ENCODE measurements at places on chromosomes 7 and 10. TPM values are rescaled to one million over a fixed set of nuclear protein-coding genes. Genes with fewer than 3 reads are reported as not detected.
A peak's percentile ranks its signal among the peaks of the same experiment; 100 is the strongest.

DNA sequence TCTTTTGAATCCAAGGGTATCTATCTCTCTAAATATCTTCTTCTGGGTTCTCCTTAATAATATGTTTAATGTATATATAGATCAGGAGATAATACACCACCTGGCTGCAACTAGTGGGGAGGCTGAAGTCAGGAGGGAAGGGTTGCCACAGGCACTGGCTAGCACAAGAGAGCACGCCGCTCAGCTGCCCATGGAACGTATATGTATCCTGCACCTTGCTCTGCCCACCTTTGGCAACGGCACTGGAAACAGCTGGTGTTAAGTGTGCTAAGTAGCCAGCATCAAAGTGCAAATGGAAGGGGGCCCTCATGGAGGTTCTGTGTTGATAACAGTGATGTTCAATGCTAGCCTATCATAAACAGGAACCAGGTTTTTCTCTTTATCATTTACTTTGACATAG, 49.8 kb upstream of the FAM133B start:
- H3K27me3 ChIP-seq: no peaks in the 10 kb centered on the region
- peaks cover 19% of the 10 kb centered on the region for H3K36me3 ChIP-seq
- H3K4me1 ChIP-seq: peaks cover 96% of the 10 kb centered on the region
- peak overlapping the region; percentile 67 for H3K4me3 ChIP-seq
- peak overlapping the region; percentile 92 for H3K27ac ChIP-seq
- DNase-seq: no peak

The TBL2 gene
- 27.7 TPM for total RNA-seq

The RNF32 gene
- 4.2 TPM for total RNA-seq

DNA sequence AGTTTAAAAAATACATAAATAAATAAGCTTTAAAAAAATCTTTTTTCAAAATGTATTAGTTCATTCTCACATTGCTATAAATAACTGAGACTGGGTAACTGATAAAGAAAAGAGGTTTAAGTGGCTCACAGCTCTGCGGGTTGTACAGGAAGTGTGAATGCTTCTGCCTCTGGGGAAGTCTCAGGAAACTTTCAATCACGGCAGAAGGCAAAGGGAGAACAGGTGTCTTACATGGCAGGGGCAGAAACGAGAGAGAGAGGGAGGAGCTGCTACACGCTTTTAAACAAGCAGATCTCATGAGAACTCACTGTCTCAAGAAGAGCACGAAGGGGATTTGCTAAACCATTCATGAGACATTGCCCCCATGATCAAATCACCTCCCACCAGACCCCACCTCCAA, 114.6 kb downstream of the DNAJC1 start:
- H3K27ac ChIP-seq: no peak overlapping the region
- H3K4me3 ChIP-seq: peak overlapping the region; percentile 9
- peaks cover 21% of the 10 kb centered on the region for H3K4me1 ChIP-seq
- H3K27me3 ChIP-seq: no peaks in the 10 kb centered on the region
- peak; percentile 2 for DNase-seq

- H3K4me1 ChIP-seq: no peaks in the 10 kb centered on the region
- no peaks in the 10 kb centered on the region for H3K36me3 ChIP-seq
- no peak overlapping the region for H3K27ac ChIP-seq
- DNase-seq: no peak
Observed at GRCh38 chr7:71817916-71818315, 594.2 kb downstream of the CALN1 start.

GRCh38 chr10:21529032-21529910, 3.8 kb upstream of the SKIDA1 start:
- peaks cover 14% of the 10 kb centered on the region for H3K27me3 ChIP-seq
- no peak overlapping the region for H3K4me3 ChIP-seq
- H3K27ac ChIP-seq: no peak overlapping the region
- peaks cover 5% of the 10 kb centered on the region for H3K36me3 ChIP-seq

- H3K4me3 ChIP-seq: peak overlapping the region; percentile 78
- peaks cover 22% of the 10 kb centered on the region for H3K4me1 ChIP-seq
- DNase-seq: no peak
- peaks cover 50% of the 10 kb centered on the region for H3K27me3 ChIP-seq
- peaks cover 2% of the 10 kb centered on the region for H3K36me3 ChIP-seq
Observed at GRCh38 chr7:20798694-20799121, 12.0 kb upstream of the SP8 start.

DNA sequence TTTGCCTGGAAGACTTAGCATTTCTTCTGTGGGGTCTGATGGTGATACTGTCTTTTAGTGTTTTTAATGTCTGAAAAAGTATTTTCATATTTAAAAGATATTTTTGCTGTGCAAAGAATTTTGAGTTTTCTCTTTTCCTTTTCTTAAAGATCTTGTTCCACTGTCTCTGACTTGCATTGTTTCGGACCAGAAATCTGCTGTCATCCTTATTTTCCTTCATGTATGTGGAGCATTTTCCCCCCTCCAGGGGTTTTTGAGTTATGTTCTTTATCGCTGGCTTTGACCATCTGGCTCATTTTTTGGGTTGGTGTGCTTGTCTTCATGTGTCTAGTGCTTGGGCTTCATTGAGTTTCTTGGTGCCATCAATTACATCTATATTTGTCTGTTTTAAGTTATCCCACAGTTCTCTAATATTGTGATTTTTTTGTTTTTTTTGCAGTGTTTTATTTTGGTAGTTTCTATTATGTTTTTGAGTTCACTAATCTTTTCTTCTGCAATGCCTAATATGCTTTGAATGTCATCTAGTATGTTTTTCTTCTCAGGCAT, 119.9 kb downstream of the MGMT start:
- no peak overlapping the region for H3K27ac ChIP-seq
- no peaks in the 10 kb centered on the region for H3K27me3 ChIP-seq
- H3K4me1 ChIP-seq: no peaks in the 10 kb centered on the region
- H3K36me3 ChIP-seq: peaks cover 37% of the 10 kb centered on the region
- no peak overlapping the region for H3K4me3 ChIP-seq

- no peak overlapping the region for H3K27ac ChIP-seq
- H3K36me3 ChIP-seq: no peaks in the 10 kb centered on the region
- no peak for DNase-seq
- H3K4me3 ChIP-seq: no peak overlapping the region
- peaks cover 31% of the 10 kb centered on the region for H3K27me3 ChIP-seq
Observed at GRCh38 chr7:132075515-132075914, 500.8 kb downstream of the PLXNA4 start.

- peaks cover 9% of the 10 kb centered on the region for H3K4me1 ChIP-seq
- H3K27me3 ChIP-seq: peaks cover 15% of the 10 kb centered on the region
- H3K36me3 ChIP-seq: no peaks in the 10 kb centered on the region
- no peak overlapping the region for H3K4me3 ChIP-seq
- no peak overlapping the region for H3K27ac ChIP-seq
- no peak for DNase-seq
Observed at GRCh38 chr10:3046210-3046779, 21.1 kb upstream of the PFKP start.

- no peak overlapping the region for H3K27ac ChIP-seq
- DNase-seq: no peak
- no peak overlapping the region for H3K4me3 ChIP-seq
- H3K27me3 ChIP-seq: no peaks in the 10 kb centered on the region
- no peaks in the 10 kb centered on the region for H3K36me3 ChIP-seq
- no peaks in the 10 kb centered on the region for H3K4me1 ChIP-seq
Observed at GRCh38 chr7:115683093-115683492, 347.5 kb downstream of the TFEC start.

DNA sequence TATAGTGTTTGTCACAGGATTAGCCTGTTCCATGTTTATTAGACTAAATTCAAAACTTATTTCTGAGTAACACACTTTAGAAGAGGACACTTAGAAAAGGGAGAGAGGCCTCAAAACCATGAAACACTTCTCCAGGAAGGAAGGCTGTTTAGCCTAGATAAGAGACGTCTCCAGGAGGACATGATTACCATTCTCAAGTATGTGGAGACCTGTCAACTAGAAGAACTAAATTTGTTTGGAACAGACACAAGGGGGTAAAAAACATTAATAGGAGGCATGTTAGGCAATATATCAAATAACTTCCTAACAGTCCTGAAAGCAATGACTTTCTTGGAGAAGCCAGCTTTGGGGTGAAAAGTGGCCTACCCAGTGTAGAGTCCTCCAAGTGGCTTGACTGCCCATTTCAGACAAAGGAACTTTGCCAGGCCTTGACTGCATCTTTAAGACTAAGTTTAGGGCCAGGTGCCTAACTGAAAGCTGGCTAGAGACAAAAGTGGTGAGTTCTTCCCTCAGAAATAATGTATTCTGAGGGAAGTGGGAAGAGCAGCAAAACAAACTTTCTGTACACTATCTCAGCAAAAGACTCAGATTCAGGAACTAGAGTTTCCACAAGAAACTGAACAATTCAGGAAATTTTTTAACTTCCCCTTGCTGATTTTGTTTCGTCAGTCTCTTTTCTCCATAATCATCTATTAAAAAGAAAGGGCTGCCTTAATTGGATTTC, 11.8 kb downstream of the NCOA4 start:
- H3K4me1 ChIP-seq: peaks cover 69% of the 10 kb centered on the region
- peak overlapping the region; percentile 94 for H3K27ac ChIP-seq
- peaks cover 15% of the 10 kb centered on the region for H3K36me3 ChIP-seq

- H3K4me1 ChIP-seq: peaks cover 12% of the 10 kb centered on the region
- no peaks in the 10 kb centered on the region for H3K36me3 ChIP-seq
- H3K27me3 ChIP-seq: peaks cover 20% of the 10 kb centered on the region
- no peak for DNase-seq
Observed at GRCh38 chr7:94394109-94394436, 622 bp upstream of the COL1A2 start.

GRCh38 chr7:13532028-13532753, 457.3 kb downstream of the ETV1 start:
- H3K4me1 ChIP-seq: no peaks in the 10 kb centered on the region
- H3K27ac ChIP-seq: no peak overlapping the region
- no peak overlapping the region for H3K4me3 ChIP-seq
- no peak for DNase-seq

DNA sequence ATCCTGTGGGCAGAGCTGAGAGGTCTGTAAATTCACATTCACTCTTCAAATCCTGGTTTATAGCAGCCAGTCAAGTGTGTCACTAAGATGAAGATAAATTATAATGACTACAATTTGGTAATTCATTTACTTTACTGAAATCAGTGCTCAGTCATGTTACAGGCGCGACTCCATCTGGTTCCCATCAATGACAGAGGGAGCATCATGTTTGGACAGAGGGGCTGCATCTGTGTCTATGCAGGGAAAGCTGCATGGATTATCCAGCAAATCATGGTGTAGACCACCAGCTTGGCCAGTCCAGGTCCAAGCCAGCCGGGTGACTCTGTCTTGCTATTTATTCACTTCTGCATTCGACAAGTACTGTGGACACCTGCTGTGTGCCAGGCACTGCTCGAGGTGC, 214.1 kb upstream of the ZNF32 start:
- no peak overlapping the region for H3K27ac ChIP-seq
- H3K27me3 ChIP-seq: no peaks in the 10 kb centered on the region
- no peak overlapping the region for H3K4me3 ChIP-seq
- no peak for DNase-seq
- peaks cover 8% of the 10 kb centered on the region for H3K4me1 ChIP-seq
- no peaks in the 10 kb centered on the region for H3K36me3 ChIP-seq

DNA sequence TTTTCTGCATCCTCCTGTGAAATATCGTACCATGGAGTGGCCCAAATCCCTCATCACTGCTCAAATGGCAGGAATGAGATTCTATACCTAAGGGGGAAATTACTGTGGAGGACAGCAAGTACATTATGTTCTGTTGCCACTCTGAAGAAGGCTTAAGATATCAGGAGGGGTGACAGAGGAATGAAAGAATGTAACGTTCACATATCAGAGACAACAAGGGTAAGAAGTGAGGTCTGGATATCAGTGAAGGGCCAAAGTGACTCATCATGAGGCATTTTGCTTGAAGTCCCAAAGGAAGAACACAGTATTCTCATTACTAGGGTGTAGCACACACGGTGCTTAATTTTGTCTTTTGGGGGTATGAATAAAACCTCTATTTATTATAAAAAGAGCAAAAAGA, 71.5 kb upstream of the SLC13A1 start:
- no peaks in the 10 kb centered on the region for H3K36me3 ChIP-seq
- no peak overlapping the region for H3K27ac ChIP-seq
- no peak for DNase-seq
- no peak overlapping the region for H3K4me3 ChIP-seq

DNA sequence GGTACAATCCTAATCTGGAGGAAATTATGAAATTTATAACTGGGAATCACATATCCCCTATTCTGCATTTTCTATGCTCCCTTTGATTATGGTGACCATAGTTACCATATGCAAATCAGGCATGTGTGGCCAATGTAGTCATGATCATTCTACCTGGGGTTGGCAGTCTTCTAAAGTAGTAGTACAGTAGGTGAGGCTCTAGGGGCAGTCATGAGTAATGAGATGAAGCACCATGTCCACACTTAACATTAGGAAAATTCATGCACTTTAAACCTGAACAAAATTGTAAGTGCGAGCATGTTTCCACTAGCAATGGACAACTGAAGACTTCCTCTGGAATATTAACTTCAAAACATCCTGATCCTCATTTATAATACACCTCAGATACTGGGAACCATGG, 545.9 kb downstream of the SUGCT start:
- H3K27ac ChIP-seq: no peak overlapping the region
- H3K4me1 ChIP-seq: no peaks in the 10 kb centered on the region
- no peak for DNase-seq
- no peaks in the 10 kb centered on the region for H3K27me3 ChIP-seq

The OR2A1 gene
- total RNA-seq: not detected

DNA sequence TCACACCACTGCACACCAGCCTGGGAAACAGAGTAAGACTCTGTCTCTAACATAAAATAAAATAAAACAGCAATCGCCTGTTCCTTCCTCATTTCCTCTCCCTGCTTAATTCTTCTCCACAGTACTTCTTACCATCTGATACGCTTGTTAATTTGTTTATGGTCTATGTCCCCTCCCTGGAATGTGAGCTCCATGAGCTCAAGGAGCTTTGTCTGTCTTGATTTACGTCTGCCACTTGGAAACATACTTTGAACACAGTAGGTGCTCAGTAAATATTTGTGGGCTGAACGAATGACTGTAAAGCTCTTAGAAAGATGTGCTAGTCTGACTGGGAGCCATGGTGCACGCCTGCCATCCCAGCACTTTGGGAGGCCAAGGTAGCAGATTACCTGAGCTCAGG, 9.1 kb upstream of the STX1A start:
- H3K4me1 ChIP-seq: no peaks in the 10 kb centered on the region
- no peak overlapping the region for H3K27ac ChIP-seq
- H3K27me3 ChIP-seq: peaks cover 7% of the 10 kb centered on the region
- no peak overlapping the region for H3K4me3 ChIP-seq
- no peaks in the 10 kb centered on the region for H3K36me3 ChIP-seq
- DNase-seq: no peak

All from activated T-cell treated with anti-CD3 and anti-CD28 coated beads, Interleukin-2, amount 50 U/mL, for 72 hours (primary cell).